Left colon (tissue), 2 donors: ENCODE measurements at places on chromosomes 3 and 15.

DNA sequence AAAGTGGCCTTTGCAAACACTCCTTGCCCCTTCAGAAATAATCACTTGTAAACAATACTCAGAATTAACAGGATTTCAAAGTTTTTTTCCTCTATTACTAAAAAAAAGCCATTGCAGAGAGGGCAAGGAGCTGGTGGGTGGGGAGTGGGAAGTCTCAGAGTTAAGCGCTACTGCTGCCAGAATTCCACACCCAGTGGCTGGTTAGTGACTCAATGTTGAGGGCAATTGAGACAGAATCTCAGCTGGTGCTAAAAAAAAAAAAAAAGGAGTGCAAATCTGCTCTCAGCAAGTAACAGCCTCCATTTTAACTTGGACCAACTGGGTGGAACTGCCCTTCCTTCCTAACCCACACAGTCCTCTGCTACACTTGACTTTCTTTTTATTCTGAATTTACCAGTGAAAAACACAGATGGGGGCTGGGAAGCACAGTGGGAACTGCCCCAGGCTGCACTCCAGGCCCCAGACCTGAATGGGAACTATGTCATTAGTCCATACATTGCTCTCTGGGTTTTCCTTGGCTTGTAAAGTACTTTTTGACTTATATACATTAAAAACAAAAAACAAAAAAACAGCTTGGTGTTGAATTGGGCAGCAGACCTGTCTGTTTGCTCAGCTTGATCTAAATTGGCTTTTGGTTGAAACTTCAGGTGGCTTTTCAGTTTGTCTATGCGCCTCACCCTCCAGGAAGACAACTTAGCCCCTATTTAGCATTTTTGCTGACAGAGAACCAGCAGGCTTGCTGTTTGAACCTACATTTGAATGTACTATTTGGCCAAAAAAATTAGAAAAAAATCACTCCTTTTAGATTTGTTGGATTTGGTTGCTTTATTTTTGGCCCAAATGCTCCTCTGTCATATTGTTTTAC lies 357.8 kb upstream of the TBL1XR1 start:
- peak; percentile 12 for DNase-seq

DNA sequence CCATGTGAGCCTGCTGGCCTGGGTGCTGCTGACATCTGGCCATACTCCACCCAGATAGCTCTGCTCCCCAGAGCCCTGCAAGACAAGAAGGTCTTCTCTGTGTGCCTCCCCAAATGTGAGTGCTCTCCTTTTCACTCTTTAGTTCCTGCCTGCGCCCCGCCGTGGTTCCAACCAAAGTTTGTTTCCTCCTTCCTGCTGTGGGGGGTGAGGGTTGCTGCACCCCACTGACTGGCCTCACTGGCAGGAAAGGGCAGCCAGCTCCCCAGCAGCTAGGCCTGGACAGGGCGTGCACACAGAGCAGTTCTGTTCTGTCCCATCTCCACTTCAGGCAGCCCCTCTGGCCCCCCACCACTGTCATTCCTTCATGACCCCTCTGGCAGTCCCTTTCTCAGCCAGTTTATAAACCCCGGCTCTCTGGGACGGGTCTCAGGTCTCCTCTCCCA lies 5.4 kb upstream of the CCDC174 start:
- DNase-seq, result no peak

- no peak for DNase-seq
Measured at GRCh38 chr15:89475661-89476060, 20.7 kb downstream of the RHCG start.

GRCh38 chr15:67803996-67804843 lies 21.1 kb upstream of the SKOR1 start:
- no peak for DNase-seq

DNA sequence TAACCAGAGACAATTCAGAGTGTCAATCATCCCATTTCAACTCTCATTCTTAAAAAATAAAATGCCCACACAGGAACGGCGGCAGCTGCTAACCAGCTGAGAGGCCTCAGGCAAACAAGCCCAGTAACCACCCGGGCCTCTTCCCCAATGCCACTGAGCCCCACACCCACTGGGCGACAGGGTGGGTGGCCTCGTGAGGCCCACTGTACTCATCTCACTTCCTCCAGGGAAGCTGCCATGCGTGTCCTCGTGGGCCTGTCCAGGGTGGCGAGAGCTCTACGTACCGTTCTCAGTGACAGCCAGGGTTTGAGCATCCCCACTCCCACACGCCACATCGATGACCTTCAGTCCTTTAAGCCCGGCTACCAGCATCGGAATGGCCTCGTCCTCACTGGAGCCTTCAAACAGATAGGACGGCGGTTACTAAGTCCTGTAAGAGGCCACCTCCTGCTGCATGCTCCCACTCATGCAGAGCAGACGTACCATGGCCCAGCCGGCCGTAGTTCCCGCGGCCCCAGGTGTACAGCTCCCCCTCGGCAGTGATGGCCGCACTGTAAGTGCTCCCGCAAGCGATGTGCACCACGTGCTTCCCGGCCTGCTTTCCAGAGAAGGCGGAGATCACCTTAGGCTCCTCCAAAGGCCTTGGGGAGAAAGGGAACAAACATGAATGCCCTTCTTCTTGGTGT lies 56.5 kb downstream of the HERC2 start:
- no peak for DNase-seq

DNA sequence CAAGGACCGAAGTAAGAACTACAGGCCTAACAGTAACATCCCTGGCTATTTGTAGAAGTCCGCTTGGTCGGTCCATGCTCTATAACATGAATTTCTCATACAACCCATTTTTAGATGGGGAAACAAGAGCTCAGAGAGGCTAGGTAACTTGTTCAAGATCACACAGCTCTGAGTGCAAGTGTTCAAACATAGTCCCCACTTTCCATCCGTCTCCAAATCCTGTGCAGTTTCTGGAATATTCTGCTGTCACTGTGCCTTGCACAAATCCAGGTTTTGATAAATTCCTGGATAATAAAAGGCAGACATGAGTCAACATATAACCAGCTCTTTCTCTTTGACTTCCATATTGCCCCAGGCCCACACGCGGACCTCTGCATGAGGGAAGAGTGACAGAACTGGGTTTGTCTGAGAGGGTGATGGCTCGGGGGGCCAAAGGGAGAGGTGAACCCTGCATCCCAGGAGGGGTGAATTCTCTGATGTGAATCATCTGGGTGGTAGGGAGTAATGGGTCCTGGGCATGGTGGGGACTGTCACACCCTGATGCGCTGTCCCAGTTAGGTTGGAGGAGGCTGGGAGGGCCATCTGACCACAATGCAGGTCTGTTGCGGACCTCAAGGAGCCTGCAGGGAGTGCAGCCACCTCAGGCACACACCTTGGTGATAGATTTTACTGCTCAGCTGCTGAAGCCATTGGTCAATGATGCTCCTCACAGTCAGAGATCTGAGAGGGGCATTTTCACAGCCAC lies 162.2 kb downstream of the SMAD6 start:
- no peak for DNase-seq

- no peak for DNase-seq
Measured at GRCh38 chr3:51390246-51391074, 625 bp upstream of the RBM15B start.

- DNase-seq, result no peak
Measured at GRCh38 chr3:150511122-150511821, 35.0 kb downstream of the SERP1 start.

- no peak for DNase-seq
Measured at GRCh38 chr3:144431134-144431533, 459.5 kb downstream of the DIPK2A start.

DNA sequence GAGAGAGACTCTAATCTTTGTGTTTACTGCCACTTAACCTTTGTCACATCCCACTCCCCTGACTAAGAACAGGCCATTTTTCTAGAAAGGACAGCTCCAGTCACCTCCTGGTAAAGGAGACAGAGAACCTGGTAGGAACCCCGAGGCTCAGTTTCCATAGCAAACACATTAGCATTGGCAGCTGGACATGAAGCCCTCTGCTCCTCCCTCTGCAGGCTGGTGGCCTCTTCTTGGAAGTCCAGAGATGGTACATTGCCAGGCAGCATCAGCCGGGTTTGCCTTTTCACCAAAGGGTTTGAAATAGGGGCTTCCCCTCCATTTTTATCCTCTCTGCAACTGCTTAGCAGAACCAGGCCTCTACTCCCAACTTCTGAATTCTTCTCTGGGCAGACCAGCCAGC lies 213.4 kb upstream of the SEMA6D start:
- no peak for DNase-seq

DNA sequence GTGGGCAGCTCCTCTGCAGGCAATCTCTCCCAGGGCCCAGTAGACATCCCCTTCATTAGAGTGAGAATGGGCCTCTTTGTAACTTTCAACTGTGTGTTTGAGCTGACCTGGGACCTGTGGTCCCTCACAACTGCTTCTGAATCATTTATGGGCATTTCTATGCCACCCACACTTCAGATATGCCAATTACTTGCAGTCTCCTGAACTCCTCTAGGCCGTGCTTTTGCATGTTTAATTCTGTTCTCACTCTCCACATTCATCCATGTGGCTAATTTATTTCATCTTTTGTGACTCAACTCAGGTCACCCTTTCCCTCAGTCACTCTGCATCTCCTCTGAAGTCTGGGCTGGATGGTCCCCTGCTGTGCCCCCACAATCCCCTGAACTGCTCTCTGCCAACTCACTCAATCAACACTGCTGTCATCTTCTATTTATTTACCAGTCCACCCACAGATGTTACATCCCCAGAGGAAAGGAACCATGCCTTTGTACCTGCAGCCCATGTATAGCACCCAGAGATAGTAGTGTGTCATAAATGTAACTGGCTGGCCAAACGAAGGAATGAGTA lies 364.7 kb downstream of the EPHB1 start:
- no peak for DNase-seq

DNA sequence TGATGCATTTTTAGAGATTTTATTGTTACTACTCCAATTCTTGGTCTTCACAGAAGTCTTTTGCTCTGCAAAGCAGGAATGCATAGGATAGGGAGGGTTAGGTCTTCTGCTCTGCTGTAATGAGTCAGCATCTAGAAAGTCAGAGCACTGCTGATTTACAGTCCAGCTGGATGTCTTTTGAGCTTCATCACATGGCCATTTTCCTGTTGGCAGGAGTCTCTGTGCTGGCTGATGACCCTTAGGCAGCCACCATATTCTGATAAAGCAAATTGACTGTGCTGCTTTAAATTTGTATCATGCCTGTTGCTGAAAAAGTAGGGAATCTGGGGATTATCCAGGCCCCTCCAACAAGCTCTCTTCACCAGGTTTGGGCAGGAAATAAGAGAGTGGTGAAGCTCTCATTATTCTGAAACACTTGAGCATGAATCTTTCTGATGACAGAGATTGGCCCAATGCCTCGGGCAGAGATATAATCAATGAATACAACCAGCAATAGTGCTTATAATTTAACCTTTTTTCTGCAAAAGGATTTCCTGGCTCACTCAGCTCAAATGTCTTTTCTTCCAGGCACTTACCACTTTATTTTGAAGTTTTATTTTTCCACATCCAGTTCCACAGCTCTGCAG lies 9.7 kb upstream of the CRBN start:
- DNase-seq, result no peak

DNA sequence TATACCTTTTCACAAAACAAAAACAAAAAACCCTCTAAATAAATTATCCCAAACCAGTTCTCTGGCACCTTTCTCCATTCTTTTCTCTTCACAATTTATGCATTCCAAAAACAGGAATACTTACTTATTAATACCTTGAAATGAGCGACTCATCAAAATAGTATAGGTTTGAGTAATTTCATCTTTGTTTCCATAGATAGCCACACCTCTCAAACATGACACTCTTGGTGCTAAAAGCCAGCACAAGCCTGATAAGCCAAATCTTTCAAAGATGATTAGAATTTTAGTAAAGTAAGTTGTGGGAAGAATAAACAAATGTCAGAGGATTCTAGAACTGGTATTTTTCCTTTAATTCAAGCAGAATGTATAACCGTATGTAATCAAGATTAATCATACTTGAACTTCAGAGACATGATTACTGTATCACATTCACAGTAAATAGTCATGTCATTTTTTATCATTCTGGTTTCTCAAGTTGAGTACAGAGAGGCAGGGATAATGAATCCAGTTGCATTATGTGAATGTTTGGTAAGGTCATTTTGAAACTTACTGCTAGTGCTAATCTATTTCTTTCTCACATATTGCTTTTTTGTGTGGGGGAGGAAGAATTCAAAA lies 12.1 kb upstream of the WDR5B start:
- no peak for DNase-seq

DNA sequence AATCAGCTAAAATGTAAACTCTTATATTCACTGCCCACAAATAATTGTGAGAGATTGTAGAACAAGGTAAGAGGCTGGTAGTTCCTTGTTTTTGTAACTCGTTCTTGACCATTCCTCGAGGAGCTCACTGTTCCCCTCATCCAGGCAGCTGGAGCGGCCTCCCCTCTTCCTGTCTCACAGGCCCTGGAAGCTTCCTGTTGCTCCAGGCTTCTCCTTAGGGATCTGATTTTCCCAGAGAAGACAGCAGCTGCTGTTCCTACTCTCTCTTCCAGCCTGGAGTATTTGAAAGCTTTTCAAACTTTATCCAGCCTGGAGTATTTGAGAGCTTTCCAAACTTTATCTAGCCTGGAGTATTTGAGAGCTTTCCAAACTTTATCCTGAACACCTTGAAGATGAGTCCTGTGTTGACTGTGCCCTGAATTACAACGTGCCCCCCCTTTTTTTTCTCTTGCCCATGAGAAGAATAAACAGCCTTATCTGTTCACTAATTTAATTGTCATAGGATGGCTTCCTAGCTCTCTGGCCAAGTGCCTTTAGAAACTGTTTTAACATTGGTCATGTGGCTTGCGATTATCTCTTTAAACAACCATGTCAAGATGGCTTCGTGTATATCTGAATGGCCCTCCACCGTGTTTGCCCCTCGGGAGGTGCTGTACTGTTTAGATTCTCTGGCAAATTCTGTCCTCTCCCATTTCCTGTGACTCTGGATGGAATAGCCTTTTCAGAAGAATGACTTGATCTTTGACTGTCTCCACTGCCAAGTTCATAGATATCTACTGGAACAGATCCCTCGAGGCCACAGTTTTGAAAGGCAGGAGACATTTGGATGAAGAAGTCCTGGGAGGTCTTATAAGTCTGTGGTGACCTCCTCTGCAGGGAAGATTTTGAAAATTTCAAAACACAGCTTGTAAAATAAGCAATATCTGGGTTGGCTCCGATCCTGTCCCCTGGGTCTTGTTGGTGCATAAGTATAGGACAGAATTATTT lies 4.8 kb downstream of the ADAMTSL3 start:
- no peak for DNase-seq

DNA sequence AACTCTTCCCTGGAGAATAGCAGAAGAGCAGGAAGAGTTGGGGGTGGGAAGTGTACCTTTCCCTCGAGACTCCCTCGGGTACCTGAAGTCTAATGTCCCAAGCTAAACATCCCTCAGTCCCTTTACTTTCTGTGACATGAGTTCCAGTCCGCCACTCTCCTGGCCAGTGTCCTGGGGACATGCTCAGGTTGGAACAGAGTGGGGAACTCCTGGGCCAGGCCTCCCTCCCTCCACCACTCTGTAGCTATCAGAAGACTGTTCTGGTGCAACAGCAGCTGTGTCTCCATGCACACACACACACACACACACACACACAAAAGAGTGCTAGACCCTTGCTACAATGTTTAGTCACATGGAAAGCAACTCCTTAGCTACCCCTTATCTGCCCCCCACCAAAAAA lies 155.0 kb upstream of the HES1 start:
- no peak for DNase-seq

DNA sequence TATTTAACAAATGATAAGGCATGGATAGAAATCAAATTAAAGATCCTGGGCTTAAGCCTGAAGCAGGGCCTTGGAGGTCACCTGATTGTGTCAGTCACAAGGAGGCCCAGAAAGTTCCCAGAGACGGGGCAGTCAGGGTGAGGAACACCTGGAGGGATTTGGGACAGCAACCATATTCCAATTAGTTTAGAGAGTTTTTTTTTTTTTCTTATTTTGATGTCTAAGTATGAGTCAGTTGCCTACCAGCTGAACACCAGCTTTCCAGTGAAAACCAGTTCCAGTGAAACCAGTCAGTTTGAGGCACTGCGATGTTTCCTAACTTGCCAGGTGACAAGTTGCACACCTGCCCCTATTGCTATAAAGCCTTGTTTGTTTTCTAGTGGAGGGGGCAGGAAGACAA lies 350.7 kb upstream of the AZI2 start:
- no peak for DNase-seq
